ENCODE measurements at places on chromosomes 11 and 22.

DNA sequence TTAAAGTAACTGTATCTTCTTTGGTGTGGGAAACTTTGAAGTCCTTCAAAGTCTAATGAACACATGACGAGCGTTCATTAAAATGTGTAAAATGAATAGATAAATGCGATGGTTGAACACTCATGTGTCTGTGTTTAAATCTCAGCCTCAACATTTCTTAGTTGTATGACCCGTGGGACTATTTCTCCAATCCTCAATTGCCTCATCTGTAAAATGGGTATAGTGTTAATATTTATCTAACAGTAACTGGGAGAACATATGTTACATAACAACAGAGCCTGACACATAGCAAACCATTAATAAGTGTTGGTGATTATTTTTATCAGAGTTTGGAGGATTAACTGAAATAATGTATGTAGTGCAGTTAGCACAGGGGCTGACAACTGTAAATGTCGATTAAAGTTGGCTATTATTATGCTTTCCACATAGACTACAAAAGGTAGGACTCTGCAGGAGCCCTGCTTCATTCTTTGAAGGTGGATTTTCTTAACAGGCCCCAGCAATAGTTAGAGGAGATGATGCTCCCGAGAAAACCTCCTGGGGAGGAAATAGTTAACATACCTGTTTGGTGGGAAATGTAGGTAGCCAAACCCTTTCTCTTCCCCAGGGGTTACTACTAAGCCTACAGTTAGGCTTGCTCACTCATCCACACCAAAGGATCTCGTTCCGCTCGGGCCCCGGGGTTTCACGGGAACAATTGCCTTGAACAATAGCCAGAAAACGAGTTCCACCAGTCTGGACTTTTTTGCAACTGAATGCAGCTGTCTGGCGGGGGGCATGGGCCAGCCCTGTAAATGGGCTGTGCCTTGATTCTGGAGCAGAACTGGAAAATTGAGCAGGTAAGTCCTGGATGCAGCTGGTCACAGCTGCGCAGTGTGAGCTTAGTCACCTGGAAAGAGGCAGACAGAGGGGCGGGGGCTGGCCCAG, 133.4 kb downstream of the DBX1 start:
- DNase-seq, result peak; percentile 83

GRCh38 chr22:35008213-35008612, 57.7 kb upstream of the ISX start:
- no peak for DNase-seq

DNA sequence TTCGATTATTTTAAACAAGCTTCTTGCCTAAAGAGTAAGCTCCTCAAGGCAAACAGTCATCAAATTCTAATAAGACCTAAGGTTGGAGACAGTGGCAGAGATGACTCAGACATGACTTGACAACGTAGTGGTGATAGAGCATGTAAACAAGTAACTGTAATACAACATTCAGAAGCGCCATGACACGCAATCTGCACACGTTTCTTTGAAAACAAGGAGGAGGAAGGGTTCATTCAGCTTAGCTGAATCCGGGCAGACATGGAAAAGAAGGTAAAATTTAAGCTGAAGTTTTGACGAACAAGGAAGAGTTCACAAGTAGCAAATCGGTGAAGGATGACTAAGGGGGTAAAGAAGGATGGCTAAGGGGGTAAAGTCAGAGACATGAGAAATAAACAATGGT, 152.4 kb upstream of the ZC3H12C start:
- no peak for DNase-seq

DNA sequence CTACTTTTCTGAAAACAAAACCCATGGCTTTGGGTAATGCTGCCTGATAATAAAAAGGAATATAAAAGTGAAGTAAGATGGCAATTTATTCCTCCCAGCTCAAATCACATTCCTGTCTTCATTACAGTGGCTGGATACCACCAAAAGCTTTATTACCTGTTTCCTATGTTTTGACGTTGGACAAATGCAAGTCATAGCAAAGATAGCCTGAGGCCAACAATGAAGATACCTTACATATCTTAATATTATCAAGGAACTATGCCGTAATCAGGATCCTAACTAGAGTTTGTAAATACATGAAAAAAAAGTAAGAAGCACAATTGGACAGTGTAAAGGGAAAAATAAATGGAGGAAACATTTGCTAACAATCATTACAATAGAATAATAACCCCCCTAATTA, 202.4 kb downstream of the SOX6 start:
- no peak for DNase-seq

DNA sequence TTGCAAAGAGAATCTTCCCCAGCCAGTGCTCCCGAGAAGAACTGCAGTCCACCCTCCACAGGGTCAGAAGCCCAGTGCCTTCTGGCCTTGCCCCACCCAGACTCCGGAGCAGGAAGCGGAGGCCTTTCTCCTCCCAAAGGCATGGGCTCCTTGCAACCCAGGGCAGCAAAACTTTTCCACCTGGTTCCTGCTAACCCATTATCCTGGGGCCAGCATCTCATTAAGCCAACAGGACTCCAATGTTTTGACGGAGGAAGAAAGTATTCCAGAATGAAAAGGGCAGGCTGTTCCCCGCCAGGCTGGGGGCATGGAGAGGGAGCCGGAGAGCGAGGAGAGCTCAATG, 88.1 kb downstream of the RTL6 start:
- no peak for DNase-seq

GRCh38 chr11:109677876-109678275, 255.9 kb downstream of the C11orf87 start:
- DNase-seq, result no peak

- DNase-seq, result no peak
These were observed 15.7 kb downstream of the GLB1L2 start for GRCh38 chr11:134347441-134347840.

All from NCI-H1105 (cell line).